Activated CD4-positive, alpha-beta T cell treated with anti-CD3 and anti-CD28 coated beads for 4 hours (primary cell): ENCODE measurements at places on chromosomes 13 and 19.

- DNase-seq = no peak
These were observed 182.4 kb downstream of the RAP2A start for GRCh38 chr13:97616385-97616784.

- no peak for DNase-seq
These were observed 440.8 kb downstream of the TDRD3 start for GRCh38 chr13:60837806-60838205.

GRCh38 chr19:47232422-47233211 lies 1.6 kb upstream of the BBC3 start:
- no peak for DNase-seq

- no peak for DNase-seq
These were observed 61.0 kb downstream of the SHISA2 start for GRCh38 chr13:25990801-25991200.

DNA sequence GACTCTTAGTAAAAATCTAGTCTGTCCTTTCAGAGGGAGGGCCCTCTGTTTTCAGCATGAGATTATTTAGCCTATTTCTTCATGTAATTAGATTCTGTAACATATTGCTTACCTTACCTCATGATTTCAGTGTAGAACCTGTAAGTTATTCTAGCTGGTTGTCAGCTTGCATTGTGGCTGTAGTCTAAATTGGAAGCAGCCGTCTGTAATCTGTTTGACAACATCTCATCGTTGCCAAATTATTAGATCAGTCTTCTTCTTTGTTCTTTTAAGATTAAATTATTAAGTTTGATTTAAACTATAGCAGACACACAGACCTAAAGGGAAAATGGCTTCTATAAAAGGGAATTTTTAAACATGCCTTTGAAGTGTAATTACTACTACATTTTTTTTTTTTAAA lies 34.8 kb downstream of the SLAIN1 start:
- DNase-seq = no peak

DNA sequence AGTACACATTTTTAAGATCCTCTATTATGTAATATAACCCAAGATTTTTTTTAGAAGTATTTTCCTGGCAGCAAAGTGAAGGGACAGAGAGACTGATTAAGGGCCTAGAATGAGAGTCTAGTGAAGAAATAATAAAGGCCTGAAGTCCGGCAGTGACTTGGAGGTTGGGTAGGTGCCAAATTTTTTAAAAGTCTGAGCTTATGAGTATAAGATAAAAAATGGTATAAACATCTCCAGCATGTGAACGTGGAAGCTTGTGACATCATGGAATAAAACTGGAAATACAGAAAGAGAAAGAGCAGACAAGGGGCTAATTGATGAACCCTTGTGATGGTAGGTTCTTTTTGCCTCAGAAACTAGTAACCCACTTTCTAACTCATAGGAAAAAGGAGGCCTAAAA lies 174.6 kb downstream of the SUCLA2 start:
- no peak for DNase-seq

DNA sequence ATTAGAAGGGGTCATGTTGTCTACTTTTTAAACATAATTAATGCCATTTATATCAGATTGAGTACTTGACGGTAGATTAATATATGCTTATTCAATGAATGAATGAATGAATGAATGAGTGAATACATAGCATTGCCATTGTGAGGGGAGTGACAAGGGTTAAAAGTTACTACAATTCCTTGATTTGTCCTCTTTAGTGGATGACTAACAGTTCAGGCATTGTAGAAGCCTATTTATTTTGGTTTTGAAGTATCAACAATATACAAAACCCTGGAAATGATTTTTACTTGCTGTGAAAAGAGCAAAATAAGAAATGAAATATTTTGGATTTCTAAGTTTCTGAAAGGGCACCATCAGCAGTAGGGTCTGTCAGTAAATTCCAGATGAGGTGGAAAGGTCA lies 122.7 kb downstream of the CYSLTR2 start:
- no peak for DNase-seq

GRCh38 chr13:31956980-31957644 lies 74.5 kb upstream of the FRY start:
- no peak for DNase-seq

GRCh38 chr13:97124915-97125809 lies 97.0 kb upstream of the MBNL2 start:
- no peak for DNase-seq

DNA sequence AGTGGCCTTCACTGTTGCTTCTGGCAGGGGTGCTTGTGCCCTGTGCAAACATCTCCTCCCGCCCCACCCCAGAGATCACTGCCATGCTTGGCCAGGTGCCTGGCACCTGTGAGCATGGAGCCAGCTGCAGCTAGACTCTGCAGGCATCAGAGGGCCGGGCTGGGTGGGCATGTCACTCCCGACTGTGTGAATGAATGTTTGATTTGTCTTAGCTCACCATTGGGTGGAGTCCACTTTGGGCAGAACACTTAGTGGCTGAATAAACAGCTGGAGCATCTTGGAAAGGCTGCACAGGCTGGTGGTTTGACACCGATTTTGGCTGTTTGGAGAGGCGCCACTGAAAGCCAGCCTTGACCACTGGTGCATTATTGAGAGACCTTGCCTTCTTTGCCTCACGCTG lies 267.3 kb downstream of the DLEU7 start:
- no peak for DNase-seq

DNA sequence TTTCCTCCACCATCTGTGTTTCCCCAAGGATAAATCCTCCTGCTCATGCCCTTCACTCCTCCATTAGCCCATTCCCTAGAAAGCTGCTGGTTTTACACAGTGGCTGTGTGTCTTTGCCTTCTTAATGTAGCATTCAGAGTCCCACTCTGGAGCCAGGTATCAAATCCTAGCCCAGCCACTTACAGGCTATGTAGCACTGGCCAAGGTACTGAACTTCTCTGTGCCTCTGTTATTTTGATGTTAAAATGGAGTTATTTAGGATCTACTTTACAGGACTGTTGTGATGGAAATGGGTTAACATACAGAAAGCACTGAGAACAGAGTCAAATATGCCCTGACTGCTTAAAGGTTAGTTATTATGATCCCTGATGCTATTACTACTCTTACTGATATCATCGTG lies 1.5 kb upstream of the ZSCAN4 start:
- DNase-seq = no peak

DNA sequence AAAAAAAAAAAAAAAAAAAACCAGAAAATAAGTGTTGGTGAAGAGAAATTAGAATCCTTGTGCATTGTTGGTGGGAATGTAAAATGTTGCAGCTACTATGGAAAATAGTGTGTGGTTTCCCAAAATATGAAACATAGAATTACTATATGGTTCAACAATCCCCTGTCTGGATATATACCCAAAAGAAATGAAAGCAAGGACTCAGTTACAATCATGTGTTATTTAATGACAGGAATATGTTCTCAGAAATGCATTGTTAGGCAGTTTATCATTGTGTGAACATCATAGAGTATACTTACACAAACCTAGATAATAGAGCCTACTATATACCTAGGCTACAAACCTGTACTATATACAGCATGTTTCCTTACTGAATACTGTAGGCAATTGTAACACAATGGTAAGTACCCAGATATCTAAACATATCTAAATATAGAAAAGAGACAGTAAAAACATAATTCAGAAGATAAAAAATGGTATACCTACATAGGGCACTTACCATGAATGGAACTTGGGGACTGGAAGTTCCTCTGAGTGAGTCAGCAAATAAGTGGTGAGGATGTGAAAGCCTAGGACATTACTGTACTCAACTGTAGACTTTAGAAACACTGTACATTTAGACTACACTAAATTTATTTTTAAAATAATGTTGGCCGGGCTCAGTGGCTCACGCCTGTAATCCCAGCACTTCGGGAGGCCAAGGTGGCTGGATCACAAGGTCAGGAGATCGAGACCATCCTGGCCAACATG lies 25.7 kb upstream of the SLC7A1 start:
- DNase-seq = no peak

- DNase-seq = no peak
These were observed 15.2 kb downstream of the DAPK3 start for GRCh38 chr19:3955688-3956087.
